Fibroblast of skin of right biceps (primary cell): ENCODE measurements at places on chromosomes 5 and 9.

GRCh38 chr9:5278486-5278885 is 26.0 kb downstream of the RLN2 start:
- DNase-seq = no peak

- DNase-seq = no peak
Observed at GRCh38 chr9:32886021-32886420, 102.7 kb downstream of the TMEM215 start.

- no peak for DNase-seq
Observed at GRCh38 chr9:16816011-16816410, 54.5 kb downstream of the BNC2 start.

DNA sequence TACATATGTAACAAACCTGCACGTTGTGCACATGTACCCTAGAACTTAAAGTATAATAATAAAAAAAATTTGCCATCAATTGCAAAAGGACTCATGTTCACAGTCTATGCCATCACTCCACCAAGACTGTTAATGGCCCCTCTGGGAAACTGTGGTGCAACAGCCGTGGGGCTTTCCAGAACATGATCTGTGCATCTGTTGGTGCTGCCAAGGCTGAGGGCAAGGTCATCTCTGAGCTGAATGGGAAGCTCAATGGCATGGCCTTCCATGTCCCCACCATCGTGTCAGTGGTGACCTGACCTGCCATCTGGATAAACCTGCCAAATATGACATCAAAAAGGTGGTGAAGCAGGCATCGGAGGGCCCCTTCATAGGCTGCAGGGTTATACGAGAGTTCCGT is 33.4 kb upstream of the AGXT2 start:
- no peak for DNase-seq

DNA sequence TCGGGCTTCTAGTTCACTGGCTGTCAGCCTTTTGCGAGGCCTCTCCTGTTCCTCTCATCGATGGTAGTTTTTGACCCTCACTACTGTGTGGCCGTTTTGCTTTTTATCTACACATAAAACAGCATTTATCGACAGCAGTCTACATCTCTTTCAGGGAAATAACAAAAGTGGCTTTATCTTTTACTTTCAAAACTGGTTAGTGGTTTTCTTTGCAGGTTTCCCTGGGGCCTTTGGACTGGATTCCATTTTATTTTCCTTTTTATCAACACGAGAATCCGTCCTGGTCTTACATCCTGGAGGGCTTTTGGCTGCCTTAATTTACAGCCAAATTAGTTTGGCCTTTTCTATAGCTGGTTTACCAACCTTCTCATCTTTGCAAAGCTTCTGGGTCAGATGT is 793 bp upstream of the PKD2L2 start:
- DNase-seq = no peak

DNA sequence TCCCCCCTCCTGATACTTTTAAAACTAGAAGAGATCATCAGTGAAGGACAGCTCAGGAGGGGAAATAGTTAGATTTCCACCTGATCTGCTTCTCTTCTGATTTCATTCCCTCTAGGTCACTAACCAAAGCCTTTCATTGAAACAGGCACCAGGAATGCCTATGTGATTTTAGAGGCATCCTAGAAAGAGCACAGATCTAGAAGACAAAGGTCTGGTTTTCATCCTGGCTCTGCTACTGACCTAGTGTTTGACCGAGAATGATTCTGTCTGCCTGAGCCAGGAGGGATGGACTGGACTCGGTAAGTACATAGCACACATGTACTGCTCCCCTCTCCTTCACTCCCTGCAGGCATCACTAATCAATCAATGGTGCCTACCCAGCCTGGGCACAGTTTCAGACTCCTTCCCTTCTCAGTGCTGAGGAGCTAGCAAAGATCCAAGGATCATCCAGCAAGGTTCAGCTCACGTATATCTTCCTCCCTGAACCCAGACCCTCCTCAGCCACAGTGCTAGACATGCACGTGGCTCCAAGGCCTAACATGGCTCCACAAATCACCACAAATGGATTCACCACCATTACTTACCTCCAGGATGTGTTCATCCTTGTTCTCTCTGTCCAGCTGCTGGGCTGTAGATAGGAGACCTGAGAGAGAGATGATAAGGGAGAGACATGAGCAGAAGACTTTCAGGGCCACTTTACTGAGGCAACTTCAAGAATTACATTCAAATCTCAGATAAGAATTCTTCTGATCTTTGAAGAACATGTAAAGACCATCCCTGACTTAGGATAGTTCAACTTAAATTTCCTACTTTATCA is 35.2 kb downstream of the FAT2 start:
- DNase-seq = no peak

DNA sequence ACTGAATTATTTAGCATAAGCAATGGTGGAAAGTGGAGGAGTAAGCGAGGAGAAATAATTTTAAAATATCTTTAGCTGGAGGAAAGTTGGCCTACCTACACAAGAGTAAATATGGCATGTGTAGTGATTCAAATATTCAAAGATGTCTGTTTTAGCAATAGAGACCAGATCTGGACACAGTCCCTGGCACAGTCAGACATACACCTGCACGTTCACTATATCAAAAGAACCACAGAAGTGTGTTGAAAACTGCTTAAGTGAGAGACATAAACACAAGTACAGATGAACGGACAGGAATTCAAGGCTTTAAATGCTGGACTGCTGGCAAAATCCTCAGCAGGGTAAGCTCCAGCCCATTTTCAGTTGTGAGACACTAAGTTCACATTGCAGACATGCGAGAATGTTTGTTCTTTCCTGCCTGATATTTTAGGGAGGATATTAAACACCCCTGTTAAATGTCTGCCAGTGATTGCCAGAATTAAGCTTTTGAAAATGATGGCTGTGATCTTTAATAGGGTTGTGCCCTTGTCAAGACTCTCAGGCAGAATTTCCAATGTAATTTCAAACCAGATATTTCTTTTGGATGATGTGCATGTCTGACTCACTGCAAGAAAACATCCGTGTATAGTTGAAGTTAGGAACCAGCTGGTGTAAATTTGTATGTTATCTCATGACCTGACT is 810.6 kb downstream of the TLE4 start:
- DNase-seq = no peak

GRCh38 chr9:125505988-125506438 is 201.0 kb downstream of the MAPKAP1 start:
- DNase-seq = no peak
